ENCODE measurements at places on chromosomes 1 and 21.

DNA sequence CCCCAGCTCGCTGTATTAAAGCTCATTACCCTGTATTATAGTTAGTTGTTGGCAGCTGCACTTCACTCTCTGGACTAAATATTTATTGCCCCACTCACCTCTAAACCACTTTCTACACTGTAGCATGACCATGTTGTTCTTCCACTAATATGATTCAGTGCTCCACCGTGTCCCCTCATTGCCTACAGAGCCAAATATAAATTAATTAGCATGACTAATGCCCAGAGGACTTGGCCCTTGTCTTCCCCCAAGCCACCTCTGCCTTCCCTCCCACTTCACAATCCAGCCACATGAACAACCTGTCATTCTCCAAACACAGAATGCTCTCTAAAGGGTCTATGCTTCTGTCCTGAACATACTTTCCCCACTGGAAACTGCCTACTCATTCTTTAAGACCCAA lies 276.5 kb downstream of the PLPP3 start:
- DNase-seq = no peak

- DNase-seq = no peak
These were observed 215.1 kb downstream of the S1PR1 start for GRCh38 chr1:101451888-101452287.

- DNase-seq = no peak
These were observed 75.8 kb downstream of the PGBD5 start for GRCh38 chr1:230350208-230350921.

DNA sequence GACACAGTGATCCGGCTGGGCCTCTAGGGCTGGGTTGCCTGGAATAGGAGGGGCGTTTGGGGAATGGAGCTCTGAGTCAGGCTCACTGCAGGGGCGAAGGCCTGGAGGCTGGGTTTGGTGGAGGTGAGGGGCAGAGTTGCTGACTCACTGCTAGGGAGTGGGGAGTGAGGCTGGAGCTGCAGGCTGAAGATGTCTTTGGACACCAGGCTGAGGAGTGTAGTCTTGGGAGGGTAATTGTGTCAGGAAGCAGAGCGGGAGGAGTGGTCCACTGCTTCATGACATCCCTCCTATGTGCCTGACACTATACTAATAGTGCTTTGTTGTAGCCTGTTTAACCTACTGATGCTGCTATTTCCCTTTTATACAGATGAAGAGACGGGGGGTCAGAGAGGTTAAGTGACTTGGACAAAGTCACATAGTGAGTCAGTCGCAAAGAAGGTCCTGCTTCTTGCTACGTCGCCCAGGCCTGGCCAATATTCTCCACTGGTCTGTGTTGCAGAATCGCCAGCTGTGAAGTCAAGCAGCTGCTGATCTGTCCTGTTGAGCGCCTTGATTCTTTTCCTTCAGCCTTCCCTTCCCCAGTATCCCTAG lies 13.6 kb downstream of the ACTL8 start:
- no peak for DNase-seq

GRCh38 chr1:102732927-102733326 lies 375.4 kb downstream of the COL11A1 start:
- DNase-seq = no peak

- peak; percentile 38 for DNase-seq
These were observed 1.2 kb downstream of the DHRS3 start for GRCh38 chr1:12616709-12617373.

DNA sequence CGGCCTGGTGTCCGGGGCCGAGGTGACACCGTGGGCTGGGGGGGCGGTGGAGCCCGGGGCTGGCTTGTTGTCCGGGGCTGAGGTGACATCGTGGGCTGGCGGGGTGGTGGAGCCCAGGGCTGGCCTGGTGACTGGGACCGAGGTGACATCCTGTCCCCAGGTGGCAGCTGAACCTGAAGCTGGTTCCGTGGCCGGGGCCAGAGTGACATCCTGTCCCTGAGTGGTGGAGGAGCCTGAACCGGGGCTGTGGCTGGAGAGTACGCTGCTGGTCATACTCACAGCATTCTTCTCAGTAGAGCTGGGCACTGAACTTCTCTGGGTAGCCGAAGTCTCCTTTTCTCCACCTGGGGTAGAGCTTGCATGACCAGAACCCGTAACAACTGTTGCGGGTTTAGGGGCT lies 15.8 kb downstream of the THBS3 start:
- no peak for DNase-seq

DNA sequence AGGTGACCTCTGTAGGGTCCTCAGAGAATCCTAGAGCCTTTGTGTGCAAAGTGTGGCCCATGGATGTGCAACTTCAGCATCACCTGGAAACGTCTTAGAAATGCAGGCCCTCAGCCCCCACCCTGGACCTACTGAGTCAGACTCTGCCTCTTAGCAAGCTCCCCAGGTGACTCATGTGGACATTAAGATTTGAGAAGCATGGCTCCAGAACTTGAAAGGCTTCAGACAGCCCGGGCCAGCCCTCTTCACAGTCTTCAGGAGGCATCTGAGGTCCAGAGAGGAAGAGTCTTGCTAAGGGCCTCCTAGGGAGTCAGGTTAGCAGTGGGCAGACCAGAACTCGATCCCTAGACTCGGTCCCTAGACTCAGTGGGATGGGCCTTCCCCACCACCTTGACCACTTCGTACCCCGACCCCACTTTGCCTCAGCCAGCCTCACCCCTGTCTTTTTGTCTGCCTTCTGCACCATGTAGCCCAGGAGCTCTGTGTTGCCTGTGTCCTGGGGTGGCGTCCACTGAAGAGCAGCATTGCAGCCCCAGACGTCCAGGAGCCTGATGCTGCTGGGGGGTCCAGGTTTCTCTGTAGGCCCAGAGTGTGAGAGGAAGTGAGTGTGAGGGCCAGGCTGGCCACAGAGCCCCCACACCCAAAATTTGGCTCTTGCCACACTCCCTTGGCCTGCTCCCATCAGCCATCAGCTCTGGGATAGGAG lies 4.8 kb downstream of the MYBPH start:
- no peak for DNase-seq

DNA sequence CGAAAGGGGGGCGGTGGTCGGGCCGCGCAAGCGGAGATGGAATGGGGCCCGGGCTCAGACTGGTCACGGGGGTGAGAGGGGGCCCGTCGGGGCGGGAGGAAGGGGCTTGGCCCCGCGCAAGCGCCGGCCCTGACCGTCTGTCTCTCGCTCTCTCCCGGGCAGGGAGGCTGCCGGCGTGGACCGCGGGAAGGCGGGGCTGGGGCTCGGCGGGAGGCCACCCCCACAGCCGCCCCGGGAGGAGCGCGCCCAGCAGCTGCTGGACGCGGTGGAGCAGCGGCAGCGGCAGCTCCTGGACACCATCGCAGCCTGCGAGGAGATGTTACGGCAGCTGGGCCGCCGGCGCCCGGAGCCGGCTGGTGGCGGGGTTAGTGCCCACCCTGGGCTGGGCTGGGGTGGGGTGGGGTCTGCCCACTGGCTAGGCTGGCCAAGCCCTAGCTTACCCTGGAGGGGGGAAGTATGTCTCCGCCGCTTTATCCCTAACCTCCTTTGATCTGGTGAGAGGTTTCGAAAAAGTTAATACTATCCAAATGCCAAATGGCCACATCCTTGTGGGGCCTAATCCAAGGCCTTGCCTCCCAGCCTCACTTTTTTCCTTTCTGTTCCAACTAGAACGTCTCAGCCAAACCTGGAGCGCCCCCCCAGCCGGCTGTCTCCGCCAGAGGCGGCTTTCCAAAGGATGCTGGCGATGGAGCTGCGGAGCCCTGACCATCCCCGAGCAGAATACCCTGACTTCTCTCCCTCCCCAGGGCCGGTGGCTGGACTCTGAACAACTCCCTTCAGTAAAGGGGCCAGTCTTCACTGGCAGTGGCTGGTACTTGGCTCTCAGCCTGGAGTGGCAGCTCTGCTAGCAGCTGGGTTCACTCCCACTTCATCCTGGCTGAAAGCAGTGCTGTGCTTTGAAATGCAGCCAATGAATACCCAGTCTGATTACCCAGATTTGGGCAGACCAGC lies 636 bp upstream of the YRDC start:
- DNase-seq = peak; percentile 59

DNA sequence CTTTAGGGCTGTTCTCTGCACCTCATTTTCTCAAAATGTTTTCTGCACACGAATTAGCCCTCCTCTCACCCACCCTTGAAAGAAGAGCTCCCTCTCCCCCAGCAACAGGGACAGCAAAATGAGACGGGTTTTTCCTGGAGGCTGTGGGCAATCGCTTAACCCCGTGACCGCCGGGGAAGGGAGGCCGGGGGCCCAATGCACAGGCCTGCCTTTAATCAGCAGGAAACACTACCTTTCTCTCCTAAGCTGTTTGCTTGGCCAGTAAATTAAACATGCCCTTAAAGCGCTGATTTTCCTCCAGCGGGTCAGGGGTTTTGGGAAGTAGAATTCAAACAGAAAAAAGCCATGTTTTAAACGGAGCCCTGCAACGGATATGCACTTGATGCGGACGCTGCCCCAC lies 114.4 kb downstream of the PRDM16 start:
- no peak for DNase-seq

DNA sequence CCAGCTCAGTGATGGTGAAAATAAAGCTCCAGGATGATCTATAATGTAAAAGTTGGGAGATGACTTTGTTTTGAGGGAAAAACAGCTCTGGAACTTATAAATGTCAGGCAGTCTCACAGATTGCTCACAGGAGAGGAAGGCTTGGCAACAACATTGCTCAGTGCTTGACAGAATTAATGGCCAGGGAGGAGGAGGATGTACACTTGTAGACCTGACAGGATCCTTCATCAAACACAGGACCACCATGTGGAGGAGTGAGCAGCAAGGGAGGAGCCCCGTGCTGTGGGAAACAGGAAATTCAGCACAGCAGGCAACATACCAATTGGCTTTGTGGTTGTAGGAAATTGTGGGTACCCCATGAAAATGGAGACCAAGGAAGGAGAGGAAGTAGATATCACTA lies 291.8 kb upstream of the CAMK1G start:
- DNase-seq = no peak

DNA sequence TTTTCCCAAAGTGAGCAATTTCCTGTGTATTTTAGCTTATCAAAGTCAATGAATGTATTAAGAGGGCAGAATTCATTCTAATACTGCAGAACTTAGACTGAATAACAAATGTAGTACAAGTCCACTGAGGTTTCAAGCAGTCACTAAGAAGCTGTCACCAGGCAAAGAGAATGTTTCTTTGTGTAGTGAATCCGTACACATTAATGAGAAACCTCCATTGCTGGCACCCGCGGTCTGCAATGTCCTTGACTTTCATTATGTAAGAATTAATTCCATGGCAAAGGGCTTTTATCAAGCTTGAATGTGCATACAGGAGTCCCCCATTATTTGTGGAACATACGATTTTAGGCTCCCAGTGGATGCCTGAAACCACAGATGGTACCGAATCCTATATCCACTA lies 719.5 kb upstream of the TMPRSS15 start:
- DNase-seq = no peak

- no peak for DNase-seq
These were observed 296.0 kb downstream of the HHAT start for GRCh38 chr1:210624722-210625121.

DNA sequence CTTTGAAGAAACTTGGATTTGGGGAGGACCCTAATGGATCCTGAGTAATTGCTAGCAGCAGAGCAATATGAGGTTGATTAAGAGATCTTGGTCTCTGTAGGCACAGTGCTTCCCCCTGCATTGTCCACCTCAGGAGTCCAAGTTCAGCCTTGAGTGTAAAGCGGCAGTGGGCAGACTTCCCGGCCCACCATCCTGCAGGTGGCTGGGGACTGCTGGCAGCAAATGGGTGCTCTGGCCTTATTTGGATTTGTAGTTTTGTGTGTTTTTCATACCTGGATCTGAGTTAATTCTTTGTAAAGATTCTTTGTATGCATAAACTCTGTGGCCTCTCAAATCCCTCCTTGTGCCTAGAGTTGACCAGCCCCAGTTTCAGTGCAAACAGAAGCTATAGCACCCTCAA lies 7.6 kb downstream of the BARHL2 start:
- no peak for DNase-seq

GRCh38 chr1:6955357-6956094 lies 170.3 kb downstream of the CAMTA1 start:
- no peak for DNase-seq

GRCh38 chr1:204127597-204128242 lies 24.1 kb downstream of the ETNK2 start:
- DNase-seq = peak; percentile 71

DNA sequence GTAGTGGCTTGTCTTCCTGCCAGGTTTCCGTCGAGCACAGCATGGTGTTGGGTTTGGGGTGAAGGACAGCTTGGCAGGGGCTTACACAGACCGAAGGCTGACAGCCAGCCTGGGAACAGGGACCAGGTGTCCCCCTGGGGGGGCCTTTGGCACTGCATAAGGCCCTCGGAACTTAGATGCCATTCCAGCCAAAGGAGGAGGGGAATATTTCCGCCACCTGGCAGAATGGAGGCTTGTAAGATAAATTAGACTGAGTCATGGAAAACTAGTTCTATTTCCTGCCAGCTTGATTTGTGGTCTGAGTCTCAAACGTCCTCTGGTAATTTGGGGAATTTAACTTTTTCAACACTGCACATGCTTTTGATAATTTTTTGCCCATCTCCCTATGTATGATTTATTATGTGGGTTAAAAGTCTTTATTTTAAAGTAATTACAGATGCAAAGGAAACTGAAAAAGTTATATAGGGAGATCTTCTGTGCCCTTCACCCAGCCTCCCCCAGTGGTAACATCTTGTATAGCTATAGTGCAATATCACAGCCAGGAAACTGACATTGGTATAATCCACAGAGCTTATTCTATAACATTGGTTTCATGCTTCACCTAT lies 11.5 kb upstream of the TMEM51 start:
- no peak for DNase-seq

GRCh38 chr1:94209425-94209824 lies 28.0 kb downstream of the ARHGAP29 start:
- no peak for DNase-seq

- peak; percentile 80 for DNase-seq
These were observed 3.9 kb downstream of the LAPTM5 start for GRCh38 chr1:30753660-30754123.
